Breast epithelium (tissue), 4 donors: ENCODE measurements at places on chromosomes 1 and 21. TPM values are rescaled to one million over a fixed set of nuclear protein-coding genes. Genes with fewer than 3 reads are reported as not detected.

DNA sequence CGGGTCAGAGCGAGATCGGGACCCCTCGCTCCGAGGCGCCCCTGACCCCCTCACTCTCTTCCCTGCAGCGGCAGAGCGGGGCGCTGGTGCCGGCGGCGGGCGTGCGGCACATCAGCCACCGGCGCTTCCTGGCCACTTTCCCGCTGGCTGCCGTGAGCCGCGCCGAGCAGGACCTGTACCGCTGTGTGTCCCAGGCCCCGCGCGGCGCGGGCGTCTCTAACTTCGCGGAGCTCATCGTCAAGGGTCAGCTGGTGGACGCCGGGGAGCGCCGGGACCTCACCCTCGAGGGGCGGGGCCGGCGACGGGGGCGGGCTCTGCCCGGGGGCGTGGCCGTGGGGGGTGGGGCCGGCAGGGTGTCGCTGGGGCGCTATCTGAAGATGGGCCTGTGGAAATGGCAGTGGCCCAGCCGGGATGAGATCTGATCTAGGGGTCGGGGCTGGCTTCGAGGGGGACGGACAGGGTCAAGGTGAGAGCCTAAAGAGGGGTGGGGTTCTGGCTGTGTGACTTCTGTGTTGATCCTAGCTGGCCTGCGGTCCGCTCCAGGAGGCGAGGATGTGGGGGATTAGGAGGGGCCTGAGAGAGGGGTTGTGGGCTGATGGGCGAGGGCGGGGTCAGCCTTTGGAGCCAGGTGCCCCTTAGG, 23.6 kb downstream of the PTPRU start:
- H3K27me3 ChIP-seq: no peaks in the 10 kb centered on the region
- no peaks in the 10 kb centered on the region for H3K36me3 ChIP-seq
- H3K4me1 ChIP-seq: no peaks in the 10 kb centered on the region
- H3K4me3 ChIP-seq: peak overlapping the region; percentile 53
- H3K27ac ChIP-seq: no peak overlapping the region

Gene DPH5
- 19.2 TPM for total RNA-seq

DNA sequence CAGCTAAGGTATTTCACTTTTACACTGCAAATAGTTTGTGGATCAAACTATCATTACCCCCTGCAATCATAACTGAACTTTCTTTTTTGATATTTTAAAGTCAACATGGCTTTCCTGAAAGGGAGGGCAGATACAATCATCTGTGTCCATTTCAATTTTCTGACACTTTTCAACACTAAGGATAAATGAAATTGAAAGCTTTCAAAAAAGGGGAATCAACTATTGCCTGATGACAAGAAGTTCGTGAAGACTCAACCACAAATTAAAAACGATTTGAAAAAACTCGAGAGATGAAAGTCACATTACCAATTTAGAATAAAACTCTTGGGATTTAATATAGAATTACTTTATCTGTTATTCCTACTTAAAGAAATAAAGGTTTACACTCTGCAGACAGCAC, 11.7 kb downstream of the SRSF4 start:
- H3K4me3 ChIP-seq: no peak overlapping the region
- DNase-seq: no peak
- no peaks in the 10 kb centered on the region for H3K4me1 ChIP-seq
- no peaks in the 10 kb centered on the region for H3K27me3 ChIP-seq

Gene ANKRD13C
- 20.8 TPM for total RNA-seq

DNA sequence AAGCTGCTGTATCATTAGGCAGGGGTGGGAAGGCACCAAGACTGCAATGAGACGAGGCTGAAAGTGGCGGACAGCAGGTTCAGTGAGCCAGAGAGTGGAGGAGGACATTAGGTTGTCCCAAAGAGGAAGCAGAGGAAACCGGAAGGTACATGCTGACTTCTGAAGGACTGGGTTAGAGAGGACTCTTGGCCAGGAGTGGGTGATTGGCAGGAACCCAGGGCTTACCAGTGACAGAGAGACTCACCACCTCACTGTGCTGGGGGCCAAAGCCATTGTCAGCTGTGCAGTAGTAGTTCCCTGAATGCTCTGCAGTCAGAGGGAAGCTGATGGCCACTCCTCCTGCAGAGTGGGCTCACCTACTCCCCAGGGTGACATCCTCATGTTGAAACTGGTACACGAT, 41.9 kb upstream of the FCRL4 start:
- no peak for DNase-seq
- no peaks in the 10 kb centered on the region for H3K36me3 ChIP-seq
- H3K4me3 ChIP-seq: no peak overlapping the region
- no peaks in the 10 kb centered on the region for H3K4me1 ChIP-seq
- H3K27ac ChIP-seq: no peak overlapping the region

Gene OLFML2B
- 5.2 TPM for total RNA-seq

Gene G0S2
- total RNA-seq: 1,307 TPM

DNA sequence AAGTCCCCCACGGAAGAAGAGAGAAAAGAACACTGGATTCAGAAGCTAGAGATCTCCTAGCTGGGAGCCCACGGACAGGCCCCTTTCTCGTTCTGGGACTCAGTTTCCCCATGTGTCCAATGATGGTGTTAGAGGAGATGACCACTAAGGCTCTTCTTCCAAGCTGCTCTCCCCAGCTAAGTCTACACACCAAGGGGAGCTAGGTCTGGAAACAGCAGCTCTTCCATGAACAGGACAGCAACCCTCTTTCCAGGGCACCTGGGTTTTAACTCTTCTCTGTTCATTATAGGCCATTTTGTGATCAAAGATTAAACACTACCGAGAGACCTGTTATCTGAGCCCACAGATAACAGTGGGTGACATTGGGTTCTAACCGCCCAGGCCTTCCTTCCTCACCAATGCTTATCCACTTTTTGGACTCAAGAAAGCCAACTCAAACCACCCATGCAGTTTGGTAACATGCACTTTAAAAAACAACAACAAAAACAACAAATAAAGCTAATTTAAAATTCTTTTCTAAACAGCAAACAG, 85.9 kb downstream of the MRPL37 start:
- no peaks in the 10 kb centered on the region for H3K27me3 ChIP-seq
- no peaks in the 10 kb centered on the region for H3K36me3 ChIP-seq
- H3K4me3 ChIP-seq: no peak overlapping the region
- H3K27ac ChIP-seq: peak overlapping the region; percentile 62

Gene CCT3
- 262 TPM for total RNA-seq

Gene LCE2B
- not detected for total RNA-seq

DNA sequence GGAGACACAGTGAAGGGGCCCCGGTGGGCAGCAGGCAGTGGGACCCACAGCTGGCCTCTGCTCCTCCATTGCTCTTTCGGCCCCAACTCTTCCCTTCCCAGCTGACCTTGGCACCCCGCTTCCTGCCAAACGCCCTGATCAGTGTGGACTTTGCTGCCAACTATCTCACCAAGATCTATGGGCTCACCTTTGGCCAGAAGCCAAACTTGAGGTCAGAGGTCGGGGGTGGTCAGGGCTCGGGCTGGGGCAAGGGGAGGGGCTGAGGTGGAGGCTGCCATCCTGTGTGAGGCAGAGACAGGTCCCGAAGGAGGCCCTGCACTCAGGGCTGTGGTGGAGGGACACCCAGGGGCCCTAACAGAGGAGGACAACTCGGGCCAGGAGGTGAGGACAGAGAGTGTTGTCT, 13.7 kb downstream of the PODN start:
- no peak for DNase-seq
- no peak overlapping the region for H3K4me3 ChIP-seq
- no peaks in the 10 kb centered on the region for H3K36me3 ChIP-seq
- no peaks in the 10 kb centered on the region for H3K27me3 ChIP-seq
- no peak overlapping the region for H3K27ac ChIP-seq
- H3K4me1 ChIP-seq: no peaks in the 10 kb centered on the region

Gene CRTC2
- total RNA-seq: 19.7 TPM

GRCh38 chr1:197342044-197342565, 74.1 kb downstream of the CRB1 start:
- DNase-seq: no peak
- no peaks in the 10 kb centered on the region for H3K27me3 ChIP-seq
- no peaks in the 10 kb centered on the region for H3K36me3 ChIP-seq
- no peak overlapping the region for H3K27ac ChIP-seq
- no peak overlapping the region for H3K4me3 ChIP-seq

Gene FCMR
- 1.1 TPM for total RNA-seq

DNA sequence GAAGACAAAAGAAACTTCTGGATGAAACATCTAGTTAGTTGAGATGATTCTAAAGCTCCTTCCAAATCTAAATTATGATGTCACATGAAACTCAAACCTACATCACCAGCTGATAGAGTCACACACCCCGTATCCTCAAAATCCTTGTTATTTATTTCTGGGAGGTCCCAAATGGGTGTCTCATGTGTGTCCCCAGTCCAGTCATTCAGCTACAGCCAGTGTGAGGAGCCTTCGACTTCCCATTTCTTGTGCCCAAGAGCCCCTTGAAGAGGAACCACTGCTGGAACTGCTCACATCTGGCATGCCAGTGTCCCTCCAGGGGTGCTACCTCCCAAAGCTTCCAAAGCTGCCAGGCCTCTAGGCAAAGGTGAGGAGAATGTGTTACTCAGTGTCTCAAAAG, 32.5 kb upstream of the KCNA3 start:
- H3K27me3 ChIP-seq: no peaks in the 10 kb centered on the region
- H3K27ac ChIP-seq: no peak overlapping the region
- no peak for DNase-seq

DNA sequence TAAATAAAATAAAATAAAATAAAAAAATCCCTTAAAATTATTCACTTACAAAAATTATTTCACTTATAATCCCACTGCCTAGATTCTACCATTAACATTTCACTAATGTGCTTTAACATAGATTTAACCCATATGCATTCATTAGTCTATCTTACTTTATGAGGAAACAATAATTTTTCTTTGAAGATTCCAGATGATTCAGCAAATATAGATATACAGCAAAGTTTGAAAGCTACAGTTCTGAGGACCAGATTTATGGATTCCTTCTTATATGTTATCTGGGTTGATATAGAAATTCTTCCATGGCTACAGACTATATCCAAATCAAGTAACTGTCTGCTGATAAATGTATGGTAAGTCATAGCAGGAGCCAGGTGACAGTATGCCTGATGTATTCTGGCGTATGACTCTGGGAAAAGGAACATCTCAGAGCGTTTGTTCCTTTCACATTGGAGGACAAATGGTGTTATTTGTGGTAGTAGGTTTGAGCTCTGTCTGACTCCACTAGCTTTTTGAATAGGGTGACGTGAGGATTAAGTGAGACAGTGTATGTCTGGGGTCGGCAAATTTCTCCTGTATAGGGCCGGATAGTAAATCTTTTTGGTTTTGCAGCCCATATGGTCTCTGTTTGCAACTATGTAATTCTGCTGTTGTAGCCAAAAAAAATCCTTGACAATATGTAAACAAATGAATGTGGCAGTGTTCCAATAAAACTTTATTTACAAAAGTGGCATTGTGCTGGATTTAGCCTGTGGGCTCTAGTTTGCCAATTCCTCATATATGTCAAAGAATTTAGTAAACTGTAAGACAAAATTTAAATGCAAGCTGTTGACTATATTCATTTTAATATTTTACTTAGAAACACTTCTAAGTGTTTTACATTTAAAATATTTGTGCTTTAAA, 9.3 kb downstream of the MAP3K21 start:
- no peak overlapping the region for H3K4me3 ChIP-seq
- no peaks in the 10 kb centered on the region for H3K27me3 ChIP-seq
- no peak for DNase-seq
- H3K4me1 ChIP-seq: no peaks in the 10 kb centered on the region

- no peak for DNase-seq
- H3K4me1 ChIP-seq: no peaks in the 10 kb centered on the region
- H3K27ac ChIP-seq: peak overlapping the region; percentile 25
Measured at GRCh38 chr21:39125752-39126485, 57.3 kb downstream of the PSMG1 start.

GRCh38 chr21:46637952-46638746, 2.7 kb downstream of the PRMT2 start:
- peak overlapping the region; percentile 2 for H3K4me3 ChIP-seq
- H3K27ac ChIP-seq: peak overlapping the region; percentile 15
- peaks cover 9% of the 10 kb centered on the region for H3K4me1 ChIP-seq
- no peaks in the 10 kb centered on the region for H3K36me3 ChIP-seq

Gene TTC34
- total RNA-seq: 0.66 TPM

DNA sequence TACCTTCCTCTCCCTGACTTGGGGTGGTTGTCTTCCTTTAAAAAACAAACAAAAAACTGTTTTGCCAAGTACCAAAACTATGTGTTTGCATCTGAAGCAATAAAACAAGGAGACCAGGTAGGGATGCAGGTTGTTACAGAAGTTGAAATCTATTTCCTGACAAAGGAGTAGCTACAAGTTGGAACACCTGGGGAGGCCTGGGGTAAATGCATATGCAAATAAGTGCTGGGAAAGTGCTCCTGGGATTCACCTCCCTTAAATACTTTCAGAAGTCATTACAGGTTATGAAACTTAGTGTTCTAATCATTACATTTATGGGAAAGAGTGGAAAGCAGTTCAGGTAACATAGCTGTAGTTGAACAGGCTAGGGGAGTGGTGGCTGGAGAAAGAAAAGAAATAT, 1.9 kb upstream of the TSNAX start:
- no peak overlapping the region for H3K4me3 ChIP-seq
- H3K27ac ChIP-seq: no peak overlapping the region
- H3K4me1 ChIP-seq: no peaks in the 10 kb centered on the region

Gene RIPK4
- 15.7 TPM for total RNA-seq

Gene SCAF4
- total RNA-seq: 18.4 TPM

Gene SYPL2
- 1.4 TPM for total RNA-seq

Gene LMX1A
- total RNA-seq: not detected

DNA sequence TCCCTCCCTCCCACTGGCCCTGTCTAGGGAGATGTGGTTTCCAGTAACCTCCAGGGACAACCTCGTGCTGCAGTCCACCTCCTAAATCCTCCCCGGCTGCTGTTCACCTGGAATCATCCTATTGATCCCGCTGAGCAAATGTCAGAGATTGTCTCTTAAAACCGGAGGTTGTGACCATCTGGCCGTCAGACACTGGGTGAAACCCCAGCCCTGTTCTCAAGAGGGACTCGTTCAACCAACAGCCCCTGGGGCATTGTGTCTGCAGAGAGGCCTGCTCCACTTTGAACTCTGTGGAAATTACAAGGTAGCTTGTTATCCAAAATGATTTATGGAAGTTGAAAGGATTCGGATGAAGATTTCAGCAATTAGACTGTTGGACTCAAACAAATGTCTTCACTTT, 498.0 kb downstream of the MATN1 start:
- H3K4me3 ChIP-seq: no peak overlapping the region
- no peak for DNase-seq
- H3K36me3 ChIP-seq: no peaks in the 10 kb centered on the region
- H3K4me1 ChIP-seq: no peaks in the 10 kb centered on the region
- H3K27me3 ChIP-seq: no peaks in the 10 kb centered on the region
